ENCODE measurements at places on chromosomes 12 and 14.

DNA sequence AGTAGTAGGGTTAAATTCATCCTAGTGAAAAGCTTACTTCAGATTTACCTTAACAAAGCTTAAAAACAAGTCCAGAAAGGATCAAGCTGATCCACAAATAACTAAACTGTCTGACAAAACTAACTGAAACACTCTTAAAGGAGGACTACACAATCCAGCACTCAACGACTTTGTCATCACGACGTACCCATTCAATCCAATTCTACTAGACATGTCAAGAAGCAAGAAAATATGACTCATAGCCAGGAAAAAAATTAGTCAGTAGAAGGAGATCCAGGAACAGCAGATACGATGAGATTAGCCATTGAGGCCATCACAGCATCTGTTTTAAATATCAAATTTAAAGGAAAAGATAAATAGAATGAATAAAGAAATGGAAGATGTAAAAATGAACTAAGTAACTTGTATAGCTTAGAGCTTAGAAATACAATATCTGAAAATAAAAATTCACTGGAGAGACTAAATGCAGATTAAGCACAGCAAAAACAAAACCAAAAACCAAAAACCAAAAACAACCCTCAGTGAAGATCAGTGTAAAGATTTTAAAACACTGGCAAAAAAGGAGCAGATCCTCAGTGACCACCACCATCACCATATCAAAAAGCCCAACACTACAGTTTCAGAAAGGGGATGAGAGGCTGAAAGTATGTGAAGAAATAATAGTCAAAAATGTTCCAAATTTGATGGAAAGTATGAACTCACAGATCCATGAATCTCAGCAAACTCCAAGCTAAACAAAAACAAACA, 95.0 kb upstream of the CCND2 start:
- DNase-seq: no peak

GRCh38 chr12:121444842-121445202, 44.9 kb downstream of the RNF34 start:
- no peak for DNase-seq

DNA sequence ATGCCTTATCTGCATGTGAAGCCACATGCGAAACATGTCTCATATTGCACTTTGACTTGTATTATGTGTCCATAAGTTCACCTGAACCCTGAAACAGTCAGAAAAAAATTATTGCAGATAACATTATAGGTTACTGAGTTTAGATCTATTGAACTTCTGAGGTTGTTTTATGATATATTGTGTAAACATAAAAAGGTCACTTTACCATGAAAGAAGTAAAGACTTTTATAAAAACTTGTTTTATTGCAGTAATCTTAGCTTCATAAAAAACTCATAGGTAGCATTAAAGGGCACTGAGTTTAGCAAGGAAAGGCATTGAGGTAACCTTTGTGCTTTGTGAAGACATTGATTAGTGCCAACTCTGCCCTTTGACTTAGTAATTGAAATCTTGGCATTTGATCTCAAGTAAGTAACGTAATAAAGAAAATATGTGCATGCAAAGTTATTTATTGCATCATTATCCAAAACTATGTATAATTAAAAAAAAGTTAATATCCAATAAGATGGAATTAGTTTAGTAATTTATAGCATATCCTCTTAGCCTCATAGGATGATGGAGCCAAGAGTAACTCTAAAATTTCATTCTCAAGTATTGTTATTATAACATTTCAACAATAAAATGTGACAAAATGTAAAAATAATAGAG, 313.3 kb upstream of the ATP2B1 start:
- DNase-seq: no peak

DNA sequence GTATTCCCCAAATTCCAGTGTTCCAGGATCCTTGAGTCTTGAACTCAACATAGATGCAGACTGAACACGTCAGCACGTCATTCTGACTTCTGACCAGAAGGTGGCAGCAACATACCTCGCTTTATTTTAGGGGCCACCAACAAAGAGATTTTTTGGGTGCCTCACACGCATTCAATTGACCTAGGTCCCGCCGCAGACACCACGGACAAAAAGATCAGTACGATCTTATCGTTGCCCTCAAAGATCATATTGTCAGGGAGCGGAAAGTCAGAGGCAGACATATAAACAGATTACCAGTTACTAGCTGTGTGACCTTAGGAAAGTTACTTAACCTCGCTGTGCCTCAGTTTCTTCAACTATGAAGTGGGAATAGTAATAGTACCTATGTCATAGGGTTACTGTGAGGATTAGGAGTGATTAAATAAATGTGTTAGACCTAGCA, 6.5 kb upstream of the PRPH start:
- no peak for DNase-seq

GRCh38 chr12:132247718-132248452, 81.5 kb downstream of the GALNT9 start:
- DNase-seq: no peak

DNA sequence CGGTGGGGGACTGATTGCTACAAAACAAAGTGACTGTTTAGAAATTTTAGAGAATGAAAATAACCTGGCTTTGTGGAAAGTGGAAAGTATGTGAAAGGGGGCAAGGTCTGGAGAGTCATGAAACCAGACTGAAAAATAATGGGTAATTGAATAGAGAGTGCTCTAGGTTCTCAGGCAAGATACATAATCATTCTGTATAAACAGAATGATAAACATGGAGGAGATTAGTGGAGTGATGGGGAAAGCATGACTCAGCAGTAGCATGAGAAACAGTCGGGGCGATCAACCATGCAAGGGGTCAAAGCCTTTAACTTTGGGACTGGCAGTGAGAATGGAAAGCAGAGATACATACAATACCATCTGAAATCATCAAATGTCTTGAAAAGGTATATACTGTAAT, 332.5 kb downstream of the CCER1 start:
- DNase-seq: no peak

DNA sequence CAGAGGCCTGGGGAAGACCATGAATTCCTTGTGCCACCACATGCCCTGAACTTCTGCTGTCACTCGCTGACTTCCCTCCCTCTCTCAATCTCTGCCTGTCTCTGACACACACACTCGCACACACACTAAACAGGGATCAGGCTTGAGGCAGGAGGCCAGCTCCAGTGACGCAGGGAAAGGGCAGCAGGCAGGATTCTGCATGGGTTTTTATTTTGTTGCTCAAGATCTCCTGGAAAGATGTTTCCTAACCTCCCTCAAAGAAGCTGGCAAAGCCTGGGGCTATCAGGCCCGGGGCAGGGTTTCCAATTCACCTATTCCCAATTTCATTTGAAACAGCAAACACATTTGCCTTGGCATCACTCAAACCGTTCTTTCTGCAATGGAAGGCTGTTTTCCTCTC, 27.7 kb upstream of the PEX5 start:
- DNase-seq: no peak

DNA sequence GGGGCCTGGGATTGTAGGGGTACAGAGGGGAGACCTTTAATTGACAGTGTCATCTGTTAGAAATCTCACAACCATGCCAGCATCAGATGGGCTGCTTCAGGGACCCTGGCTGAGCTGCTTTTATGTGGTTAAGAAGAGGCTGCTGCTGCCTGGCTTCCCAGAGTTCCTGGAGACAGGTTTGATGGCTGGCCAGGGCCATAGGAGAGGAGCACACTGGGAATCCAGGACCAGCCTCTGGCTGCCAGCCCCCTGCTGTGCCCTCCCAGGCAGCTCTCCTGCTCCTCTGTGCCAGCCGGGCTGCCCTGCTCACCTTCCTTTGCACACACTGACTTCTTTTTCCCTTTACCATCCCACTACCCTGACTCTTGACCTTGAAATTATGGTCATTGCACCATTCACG, 507 bp upstream of the KRT73 start:
- DNase-seq: no peak

DNA sequence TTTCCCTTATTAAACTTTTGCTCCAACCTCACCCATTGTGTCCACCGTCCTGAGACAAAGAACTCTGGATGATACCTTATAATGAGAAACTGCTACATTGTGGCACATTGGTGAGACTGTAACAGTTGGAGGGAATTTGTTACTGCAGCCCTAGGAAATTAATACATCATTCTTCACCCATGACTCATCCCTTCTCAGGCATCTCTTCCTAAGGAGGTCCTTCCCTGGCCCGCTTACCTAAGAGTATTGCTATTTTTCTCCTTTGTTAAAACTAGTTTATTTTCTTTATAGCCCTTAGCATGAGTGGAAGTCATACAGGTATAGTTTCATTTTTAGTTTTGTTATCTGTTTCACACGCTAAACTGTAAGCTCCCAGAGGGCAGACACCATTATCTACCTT, 87.1 kb downstream of the TMEM260 start:
- DNase-seq: no peak

- no peak for DNase-seq
Measured at GRCh38 chr14:74934476-74935359, 11.7 kb upstream of the RPS6KL1 start.

- DNase-seq: no peak
Measured at GRCh38 chr12:94721173-94721572, 70.8 kb upstream of the TMCC3 start.

DNA sequence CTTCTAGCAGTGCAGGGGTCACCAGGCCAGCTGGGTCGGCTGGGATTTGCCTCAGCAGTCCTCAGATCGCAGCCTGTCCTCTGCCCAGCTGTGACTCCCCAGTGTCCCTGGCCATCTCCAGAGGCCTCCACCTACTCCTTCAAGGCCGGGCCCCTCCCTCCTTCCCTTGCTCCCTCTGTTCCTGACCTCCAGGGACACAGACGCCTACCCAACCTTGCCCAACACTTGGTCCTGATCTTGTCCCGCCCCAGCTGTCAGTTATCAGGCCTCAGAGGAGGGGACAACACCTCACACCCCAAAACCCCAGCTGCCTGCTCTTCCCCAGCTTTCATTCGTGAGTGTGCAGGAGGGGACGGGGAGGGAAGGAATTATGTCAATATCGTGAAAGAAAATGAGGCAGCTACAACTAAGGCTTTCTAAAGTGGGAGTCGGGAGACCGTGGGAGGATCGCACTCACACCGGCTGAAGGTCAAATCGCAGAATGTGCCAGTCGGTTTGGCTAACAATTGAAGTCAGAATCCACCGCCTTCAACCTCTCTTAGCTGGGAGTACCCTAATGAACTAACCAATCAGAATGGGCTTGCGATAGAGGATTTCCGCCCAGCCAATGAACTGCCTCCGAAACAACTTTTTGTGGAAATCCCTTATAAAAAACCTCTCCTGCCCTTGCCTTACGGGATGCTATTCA, 9.4 kb upstream of the PLBD2 start:
- no peak for DNase-seq

DNA sequence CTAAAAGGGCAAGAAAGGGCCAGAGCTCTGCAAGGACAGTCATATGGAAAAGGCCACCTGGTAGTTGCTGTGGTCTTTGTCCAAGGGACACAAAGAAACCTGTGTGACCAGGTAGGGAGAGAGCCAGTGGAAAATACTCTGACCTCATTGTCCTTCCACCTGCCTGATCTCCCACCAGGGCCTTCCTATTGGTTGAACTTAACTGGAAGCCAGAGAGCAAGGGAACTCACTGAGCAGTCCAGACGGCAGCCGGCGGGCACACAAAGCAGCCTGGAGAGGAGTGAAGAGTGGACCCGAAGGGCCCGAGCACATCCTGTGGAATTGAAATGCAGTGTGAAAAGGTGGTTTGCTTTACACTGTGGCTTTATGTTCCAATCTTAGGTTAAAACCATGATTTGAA, 120.7 kb downstream of the SLC25A21 start:
- DNase-seq: no peak

GRCh38 chr12:27861428-27862167, 81.6 kb upstream of the MANSC4 start:
- DNase-seq: no peak

- DNase-seq: no peak
Measured at GRCh38 chr14:83913476-83913875, 1616.5 kb upstream of the FLRT2 start.

- DNase-seq: no peak
Measured at GRCh38 chr12:67414011-67414715, 145.0 kb downstream of the CAND1 start.

- no peak for DNase-seq
Measured at GRCh38 chr14:95664546-95664945, 21.7 kb upstream of the TCL1B start.

- no peak for DNase-seq
Measured at GRCh38 chr12:87756721-87757120, 272.5 kb downstream of the C12orf50 start.

- no peak for DNase-seq
Measured at GRCh38 chr12:29147731-29148595, 1.1 kb upstream of the FAR2 start.

GRCh38 chr14:96098309-96098998, 59.3 kb downstream of the C14orf132 start:
- peak; percentile 72 for DNase-seq

- no peak for DNase-seq
Measured at GRCh38 chr12:12582895-12583303, 20.2 kb upstream of the DUSP16 start.

DNA sequence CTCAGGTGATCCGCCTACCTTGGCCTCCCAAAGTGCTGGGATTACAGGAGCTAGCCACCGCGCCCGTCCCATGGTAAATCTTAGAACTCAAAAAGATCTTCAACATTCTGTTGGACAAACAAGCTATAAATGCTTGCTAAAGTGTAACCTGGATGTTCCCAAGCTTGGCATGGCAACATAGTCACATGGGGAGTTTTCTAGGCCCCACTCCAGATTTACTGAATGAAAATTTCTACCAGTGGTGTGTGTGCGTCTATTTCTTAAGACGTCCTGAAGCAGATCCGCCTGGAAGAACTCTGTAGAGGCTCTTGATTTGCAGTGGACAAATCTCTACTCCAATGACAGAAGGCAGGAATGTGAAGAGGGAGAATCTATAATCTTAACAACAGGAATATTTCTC, 59.9 kb downstream of the ZFYVE21 start:
- no peak for DNase-seq

GRCh38 chr14:73255693-73256225, 18.5 kb downstream of the PAPLN start:
- DNase-seq: no peak

DNA sequence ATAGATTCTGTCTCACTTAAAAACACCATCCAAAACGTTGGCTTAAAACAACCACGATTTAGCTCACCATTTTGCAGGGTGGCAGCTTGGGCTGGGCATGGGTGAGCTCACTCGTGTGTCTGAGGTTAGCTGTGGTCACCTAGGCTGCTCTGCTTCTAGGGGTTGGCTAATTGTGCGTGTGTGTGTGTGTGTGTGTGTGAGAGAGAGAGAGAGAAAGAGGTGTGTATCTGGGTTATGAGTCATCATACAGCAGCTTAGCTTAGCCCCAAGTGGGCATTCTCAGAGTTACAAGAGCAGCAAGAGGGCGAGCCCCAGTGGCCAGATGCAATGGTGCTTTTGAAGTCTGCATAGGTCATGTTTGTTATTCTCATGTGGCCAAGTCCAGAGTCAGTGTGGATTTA, 6.0 kb downstream of the FBXW8 start:
- DNase-seq: peak; percentile 47

- DNase-seq: no peak
Measured at GRCh38 chr12:59871779-59872178, 275.9 kb downstream of the SLC16A7 start.

DNA sequence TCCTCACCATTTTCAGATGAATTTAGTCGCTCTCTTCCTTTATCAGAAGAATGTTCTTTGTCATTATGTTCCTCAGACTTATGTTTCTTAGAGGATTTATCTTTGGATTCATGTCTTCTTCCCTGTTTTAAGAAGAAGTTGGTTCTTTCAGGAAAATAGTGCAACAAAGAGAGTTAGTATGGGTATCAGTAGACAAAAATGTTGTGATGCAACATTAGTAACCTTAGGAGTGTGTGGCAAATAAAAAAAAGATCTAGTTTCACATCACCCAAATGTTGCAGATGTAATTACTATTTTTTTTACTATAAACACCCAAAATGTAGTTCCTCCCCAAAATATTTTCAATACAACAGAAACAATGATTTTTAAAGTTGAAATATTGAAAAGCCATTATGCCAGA, 7.8 kb downstream of the RSRC2 start:
- DNase-seq: no peak

All from 8988T (cell line).